ENCODE measurements at places on chromosomes 16 and 17.

DNA sequence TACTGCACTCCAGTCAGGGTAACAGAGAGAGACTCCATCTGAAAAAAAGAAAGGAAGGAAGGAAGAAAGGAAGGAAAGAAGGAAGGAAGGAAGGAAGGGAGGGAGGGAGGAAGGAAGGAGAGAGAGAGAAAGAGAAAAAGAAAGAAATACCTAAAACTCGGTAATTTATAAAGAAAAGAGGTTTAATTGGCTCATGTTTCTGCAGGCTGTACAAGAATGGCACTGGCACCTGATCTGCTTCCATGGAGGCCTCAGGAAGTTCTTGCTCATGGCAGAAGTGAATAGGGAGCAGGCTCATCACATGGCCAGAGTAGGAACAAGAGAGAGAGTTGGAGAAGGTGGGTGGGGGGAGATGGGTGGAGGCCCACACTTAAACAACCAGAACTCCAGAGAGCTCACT lies 215.2 kb upstream of the IRX3 start:
- DNase-seq, result no peak

GRCh38 chr16:89319886-89320781 lies 102.6 kb downstream of the ZNF778 start:
- no peak for DNase-seq

- DNase-seq, result peak; percentile 77
Observed at GRCh38 chr17:28812748-28813377, 29.7 kb downstream of the FAM222B start.

- DNase-seq, result no peak
Observed at GRCh38 chr17:73546770-73547536, 97.3 kb downstream of the SDK2 start.

DNA sequence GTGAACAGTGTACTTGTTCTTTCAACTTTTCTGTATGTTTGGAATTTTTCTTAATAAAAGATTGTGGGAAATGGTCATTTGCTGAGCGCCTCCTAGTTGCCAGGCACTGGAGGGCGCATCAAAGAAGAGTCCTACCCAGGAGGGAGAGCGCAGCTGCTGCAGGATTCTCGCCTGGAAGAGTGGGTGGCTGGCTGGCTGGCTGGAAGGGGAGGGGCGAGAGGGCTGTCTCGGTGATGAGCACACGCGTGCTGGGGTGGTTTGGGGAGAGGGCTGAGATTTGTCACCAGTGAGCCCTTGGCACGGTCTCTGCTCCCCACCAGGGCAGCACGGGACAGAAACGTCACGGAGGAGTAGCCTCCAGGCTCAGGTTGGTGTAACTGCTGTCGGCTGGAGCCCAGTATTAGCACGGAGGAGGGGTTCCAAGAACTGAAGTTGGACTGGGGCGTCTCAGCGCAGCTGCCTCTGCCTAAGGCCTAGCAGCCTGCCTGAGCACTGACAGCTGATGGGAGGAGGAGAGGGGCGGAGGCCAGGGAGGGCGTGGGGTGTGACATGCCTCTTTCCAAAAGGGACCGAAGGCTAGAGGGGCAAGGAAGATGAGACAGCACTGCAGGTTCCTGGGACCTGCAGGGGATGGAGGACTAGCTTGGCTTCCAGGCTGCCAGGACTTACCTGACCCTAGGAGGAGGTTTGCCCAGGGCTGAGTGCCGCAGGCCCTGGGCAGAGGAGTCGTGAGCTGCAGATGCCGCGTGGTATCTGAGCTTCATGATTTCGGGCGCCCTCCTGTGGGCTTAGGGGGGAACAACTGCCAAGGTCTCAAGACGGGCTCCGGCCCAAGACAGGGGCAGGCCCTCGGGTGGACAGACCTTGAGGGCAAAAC lies 5.7 kb downstream of the LDHD start:
- DNase-seq, result peak; percentile 10

DNA sequence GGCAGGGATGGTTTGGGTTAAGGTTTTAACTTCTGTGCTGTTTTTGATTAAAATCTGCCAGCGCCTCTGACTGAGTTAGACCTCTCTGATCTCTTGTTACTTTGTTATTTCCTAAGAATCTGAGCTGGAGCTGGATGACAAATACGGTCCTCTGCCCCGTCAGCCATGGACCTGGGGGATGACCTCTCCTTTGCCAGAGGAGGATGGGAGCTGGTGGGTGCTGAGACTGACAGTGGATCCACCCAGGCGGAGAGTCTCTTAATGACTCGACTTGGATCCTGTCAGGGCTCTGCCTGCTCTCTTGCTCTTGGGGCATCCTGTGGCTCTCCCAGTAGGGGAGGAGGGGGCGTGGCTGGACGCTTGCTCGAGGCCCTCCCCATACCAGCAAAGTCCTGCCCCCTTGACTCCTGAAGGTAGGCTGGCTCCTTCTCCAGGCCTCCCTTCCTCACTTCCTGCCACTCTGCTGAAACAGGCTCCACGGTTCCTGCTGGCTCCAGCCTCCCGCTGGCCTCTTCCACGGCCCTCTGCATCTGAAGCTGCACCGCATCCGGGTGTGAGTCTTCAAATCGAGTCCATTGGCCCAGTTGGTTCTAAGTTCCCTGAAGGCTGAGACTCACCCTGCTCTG lies 24.8 kb upstream of the MAP3K14 start:
- no peak for DNase-seq

GRCh38 chr17:40178021-40178601 lies 841 bp downstream of the RAPGEFL1 start:
- no peak for DNase-seq

GRCh38 chr17:44807817-44808155 lies 22.3 kb downstream of the GJC1 start:
- no peak for DNase-seq

DNA sequence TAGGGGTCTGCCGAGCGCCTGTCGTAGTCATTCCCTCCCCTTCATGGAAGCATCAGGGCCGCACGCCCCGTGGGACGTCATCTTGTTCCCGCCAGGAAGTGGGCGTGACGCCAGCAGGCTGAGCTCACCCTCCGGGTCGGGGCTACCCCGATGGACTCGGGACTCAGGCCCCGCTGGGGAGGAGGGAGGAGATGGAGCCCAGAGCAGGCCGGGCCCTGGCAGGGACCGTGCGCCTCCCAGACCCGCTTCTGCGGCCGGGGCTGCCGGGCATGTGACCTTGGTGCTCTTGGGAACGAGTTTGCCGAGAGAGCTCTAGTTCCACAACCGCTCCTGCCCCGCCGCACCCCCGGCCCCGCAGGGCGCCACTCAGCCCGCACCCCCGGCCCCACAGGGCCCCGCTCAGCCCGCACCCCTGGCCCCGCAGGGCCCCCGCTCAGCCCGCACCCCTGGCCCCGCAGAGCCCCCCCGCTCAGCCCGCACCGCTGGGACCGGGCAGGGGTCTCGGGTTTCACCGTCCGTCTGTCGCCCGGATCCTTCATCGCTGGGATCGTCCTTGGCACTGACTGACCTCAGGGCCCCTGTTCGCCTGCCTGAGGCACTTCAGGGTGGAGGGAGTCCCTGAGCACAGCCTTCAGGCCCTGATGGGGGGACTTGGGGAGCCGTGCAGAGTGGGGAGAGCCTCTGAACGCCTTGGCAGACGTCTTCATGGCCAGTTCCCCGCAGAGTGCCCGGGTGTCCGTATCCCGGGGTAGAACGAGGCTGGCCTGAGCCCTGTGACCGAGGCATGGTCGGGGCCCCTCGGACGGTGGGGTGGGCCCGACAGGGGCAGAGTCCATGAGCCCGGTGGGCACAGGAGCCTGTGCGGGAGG lies 5.8 kb downstream of the CACNA1H start:
- no peak for DNase-seq

DNA sequence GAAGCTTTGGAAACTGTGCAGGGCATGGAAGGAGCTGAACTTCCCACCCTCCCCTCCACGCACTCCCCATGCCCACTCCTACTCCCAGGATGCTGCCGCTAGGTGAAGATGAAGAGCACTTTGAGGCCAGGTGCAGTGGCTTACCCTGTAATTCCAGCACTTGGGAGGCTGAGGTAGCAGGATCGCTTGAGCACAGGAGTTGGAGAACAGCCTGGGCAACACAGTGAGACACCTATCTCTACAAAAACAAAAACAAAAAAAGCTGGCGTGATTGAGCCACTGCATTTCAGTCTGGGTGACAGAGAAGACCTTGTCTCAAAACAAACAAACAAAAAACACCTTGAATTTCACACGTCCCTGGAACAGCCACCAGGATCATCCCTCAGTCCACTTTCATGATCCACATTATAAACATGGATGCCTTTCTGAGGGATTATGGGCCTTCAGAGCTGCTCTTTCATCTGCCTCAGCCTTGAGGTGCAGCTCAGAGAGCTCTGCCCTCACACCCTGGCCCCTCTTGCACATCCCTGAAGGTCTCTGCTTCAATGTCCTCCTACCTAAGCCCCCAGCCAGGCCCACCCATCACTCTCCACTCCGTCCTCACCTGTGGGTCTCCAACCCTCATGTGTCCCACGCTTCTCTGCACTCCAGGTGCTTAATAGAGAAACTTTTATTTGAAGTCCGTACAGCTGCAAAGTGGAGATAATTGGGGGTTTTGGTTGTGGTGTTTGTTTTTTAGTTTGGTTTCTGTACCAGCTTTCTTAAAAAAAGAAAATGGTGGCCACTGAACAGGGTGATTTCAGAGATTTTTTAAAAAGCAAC lies 25.8 kb downstream of the PHB1 start:
- no peak for DNase-seq

All from NCI-H1417 treated with DMSO at 0.1 percent for 48 hours (cell line).